ENCODE measurements at places on chromosomes 11 and 22.

GRCh38 chr22:38243007-38243765 is 29.6 kb downstream of the TMEM184B start:
- DNase-seq = no peak

DNA sequence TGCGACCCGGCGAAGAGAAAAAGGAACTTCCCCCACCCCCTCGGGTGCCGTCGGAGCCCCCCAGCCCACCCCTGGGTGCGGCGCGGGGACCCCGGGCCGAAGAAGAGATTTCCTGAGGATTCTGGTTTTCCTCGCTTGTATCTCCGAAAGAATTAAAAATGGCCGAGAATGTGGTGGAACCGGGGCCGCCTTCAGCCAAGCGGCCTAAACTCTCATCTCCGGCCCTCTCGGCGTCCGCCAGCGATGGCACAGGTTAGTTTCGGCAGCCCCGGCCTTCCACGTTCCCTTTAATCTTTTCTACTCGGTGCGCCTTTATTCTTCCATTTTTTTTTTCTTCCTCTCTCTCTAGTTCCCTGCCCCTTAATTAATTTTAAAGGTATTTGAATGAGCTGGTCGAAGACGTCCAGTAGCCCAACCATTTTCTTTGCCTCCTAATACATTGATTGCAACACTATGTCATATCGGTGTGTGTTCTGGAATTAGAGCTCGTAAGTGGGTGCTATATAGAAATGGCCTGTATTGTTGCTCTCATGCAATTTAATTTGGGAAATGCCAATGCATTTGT is 537 bp downstream of the EP300 start:
- peak; percentile 41 for DNase-seq

DNA sequence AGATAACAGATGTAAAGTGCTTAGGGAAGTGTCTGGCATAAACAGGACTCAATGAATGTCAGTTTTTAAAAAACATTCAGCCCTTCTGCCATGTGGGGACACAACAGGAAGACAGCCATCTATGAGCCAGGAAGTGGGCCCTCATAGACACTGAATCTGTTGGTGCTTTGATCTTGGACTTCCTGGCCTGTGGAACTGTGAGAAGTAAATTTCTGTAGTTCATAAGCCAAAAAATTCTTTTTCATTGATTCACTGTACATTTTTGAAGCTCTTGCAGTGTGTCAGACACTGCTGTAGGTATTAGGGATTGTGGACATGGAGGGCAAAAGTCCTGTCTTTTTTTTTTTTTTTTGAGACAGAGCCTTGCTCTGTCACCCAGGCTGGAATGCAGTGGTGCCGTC is 188.6 kb downstream of the HIPK3 start:
- DNase-seq = no peak

- DNase-seq = no peak
Observed at GRCh38 chr22:47295226-47295901, 532.9 kb downstream of the TBC1D22A start.

- DNase-seq = peak; percentile 32
Observed at GRCh38 chr11:27770576-27770975, 70.3 kb upstream of the BDNF start.

GRCh38 chr11:94741022-94741679 is 27.0 kb upstream of the AMOTL1 start:
- peak; percentile 69 for DNase-seq

DNA sequence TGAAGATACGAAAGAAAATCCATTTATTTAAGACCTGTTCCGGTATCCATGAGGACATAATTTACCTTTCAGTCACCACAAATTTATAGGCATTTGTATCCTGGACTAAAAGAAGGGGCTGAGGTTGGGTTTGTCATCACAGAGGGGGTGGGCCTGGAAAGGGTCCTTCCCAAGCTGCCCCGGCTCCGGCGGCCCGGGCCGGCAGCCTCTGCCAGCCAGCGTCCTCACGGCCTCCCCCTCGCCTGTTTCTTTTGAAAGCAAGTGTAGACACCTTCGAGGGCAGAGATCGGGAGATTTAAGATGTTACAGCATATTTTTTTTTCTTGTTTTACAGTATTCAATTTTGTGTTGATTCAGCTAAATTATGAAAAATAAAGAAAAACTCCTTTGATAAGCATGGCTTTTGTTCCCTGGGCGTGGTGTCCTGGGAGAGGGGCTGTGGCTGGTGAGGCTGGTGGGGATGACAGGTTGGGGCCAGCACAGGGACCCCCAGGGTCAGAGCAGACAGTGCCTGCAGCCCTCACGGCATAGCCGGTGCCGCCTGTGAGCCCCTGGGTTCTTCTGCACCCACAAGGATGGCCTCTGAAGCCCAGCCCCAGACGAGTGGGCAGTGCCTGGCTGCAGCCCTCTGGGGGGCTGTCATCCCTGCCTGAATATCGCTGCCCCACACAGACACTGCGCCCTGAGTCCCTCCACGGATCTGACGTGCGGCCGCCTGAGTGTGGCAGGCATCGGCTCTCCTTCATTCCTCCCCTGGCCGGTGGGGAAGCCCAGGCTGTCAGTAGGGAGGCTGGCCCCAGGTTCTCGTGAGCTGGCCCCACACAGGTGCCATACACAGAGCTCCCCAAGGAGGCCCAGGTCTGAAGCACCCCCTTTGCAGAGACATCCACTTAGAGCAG is 1075.9 kb downstream of the BRD1 start:
- no peak for DNase-seq

DNA sequence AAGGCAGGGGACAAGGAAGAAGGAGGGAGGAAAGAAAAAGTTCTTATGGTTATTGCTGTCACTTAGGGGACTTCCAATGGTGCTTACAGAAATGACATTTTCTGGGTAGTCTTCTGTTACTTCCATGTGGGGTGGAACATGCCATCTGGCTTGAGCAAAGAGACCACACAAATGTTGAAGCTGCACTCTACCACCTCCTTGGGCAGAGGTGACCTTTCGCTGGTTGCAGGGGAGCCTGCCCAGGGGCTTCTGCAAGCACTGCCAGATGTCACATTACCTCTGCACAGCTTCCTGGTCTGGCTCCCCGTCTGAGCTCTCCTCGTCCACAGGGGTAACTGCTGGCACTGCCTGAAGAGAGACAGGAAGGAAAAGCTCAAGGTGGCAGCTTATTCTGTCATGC is 32.6 kb upstream of the APOA1 start:
- DNase-seq = no peak
